ENCODE measurements at places on chromosomes 16 and 17. TPM values are rescaled to one million over a fixed set of nuclear protein-coding genes. Genes with fewer than 3 reads are reported as not detected.

GRCh38 chr16:88034770-88035169 is 83.5 kb downstream of the BANP start:
- DNase-seq = no peak

GRCh38 chr16:17468611-17469010 is 2.1 kb downstream of the XYLT1 start:
- no peak for DNase-seq

- DNase-seq = no peak
These were observed 9.7 kb downstream of the MYO15A start for GRCh38 chr17:18117982-18118975.

- no peak for DNase-seq
These were observed 2.0 kb downstream of the TNK1 start for GRCh38 chr17:7382901-7383300.

DNA sequence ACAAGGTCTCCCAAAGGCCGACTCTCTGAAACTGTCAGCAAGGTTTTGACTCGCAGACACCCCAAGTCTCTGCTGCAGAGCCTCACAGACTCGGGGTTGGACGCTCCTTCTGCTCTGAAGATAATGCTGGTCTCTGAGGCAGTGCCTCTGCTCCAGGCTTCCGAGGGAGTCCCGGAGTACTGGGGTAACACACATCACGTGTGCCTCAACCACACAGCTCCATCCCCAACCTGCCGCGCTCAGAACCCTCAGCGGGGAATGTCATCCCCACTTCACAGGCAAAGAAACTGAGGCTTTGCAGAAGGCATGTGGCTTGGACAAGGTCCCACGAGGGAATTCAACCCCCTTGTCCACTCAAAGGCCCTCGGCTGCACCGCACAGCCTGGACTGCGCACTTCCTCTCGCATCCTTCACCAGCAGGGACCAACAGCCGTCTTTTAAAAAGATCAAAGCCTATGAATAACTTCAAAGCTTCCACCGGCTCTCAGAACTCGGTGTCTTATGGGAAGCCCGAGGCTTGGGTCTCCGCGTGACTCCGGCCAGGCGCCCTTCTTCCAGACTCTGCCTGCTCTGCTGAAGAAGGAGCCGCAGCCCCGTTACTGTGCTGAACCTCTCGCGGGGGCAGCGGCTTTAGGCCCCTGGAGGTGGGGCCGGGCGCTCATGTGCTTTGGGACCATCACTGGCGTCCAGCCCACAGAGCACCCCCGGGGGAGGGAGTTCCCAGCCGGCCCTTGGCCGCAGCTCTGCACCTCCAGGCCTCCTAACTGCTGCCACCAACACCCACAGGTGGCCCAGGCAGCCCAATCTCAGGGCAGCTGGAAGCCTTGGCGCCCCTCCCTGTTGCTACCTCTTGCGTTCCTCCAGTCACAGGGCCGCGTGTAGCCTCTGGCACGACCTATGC is 2.2 kb downstream of the TMEM204 start:
- DNase-seq = no peak

Gene NHLRC4
- total RNA-seq = not detected

GRCh38 chr17:62692159-62692651 is 64.7 kb downstream of the MRC2 start:
- no peak for DNase-seq

DNA sequence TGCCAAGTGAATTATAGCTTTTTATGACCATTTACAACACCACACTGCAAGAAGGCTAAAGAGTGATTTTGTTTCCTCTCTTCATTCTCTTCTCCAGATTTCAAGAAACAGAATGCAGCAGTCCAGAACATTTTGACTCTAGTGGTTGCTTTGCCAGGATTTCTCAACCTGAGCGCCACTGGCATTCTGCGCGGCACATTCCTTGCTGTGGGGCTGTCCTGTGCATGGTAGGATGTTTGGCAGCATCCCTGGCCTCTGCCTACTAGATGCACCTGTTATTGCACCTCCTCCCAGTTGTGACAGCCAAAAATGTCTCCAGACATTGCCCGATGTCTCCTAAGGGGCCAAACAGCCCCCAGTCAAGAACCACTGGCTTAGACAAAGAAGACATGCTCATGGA is 25.7 kb upstream of the SLC39A11 start:
- DNase-seq = no peak

GRCh38 chr17:11324021-11324420 is 83.0 kb downstream of the SHISA6 start:
- no peak for DNase-seq

- DNase-seq = no peak
These were observed 3.3 kb upstream of the NR1D1 start for GRCh38 chr17:40103688-40104087.

DNA sequence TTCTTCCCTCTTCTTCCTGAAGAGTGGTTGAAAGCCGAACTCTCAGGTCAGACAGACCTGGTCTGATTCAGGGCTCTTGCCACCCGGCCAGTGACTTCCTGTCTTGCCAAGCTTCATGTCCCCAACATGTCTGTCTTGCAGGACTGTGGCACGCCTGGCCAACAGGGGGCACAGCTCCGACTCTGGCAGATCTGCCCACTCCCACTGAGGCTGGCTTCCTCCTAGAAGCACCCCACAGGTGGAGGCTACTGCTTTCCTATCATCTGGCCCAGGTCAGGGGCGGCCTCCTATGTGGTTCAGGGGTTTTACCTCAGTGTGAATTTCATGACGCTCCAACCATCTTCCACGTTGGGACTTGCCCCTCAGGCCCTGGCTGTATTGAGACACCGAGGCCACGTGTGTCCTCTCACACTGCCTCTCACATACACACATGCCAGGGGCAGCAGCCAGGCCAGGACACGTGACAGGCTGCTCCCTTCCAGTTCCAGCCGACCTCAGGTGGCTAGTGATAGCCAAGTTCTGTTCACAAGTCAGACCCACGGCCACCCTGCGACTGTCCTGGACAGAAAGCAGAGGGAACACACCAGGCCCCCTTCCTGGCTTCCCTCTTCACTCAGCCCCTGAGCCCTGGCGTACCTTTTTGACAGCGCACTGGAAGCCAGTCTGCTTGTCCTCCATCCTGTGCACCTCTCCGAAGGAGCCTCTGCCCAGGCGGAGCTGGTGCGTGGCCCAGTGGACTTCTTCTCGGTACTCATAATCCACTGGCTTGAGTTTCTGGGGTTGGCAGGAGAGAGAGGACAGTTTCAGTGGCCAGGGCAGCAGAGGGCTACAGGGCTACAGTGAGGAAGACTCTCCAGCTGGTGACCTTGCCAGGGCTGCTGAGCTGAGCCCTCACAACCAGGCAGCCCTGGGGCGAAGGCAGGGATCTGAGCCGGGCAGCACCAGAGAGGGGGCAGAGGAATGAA is 22.6 kb upstream of the SPATA32 start:
- no peak for DNase-seq

- DNase-seq = peak; percentile 30
These were observed 787 bp downstream of the ZFPM1 start for GRCh38 chr16:88453611-88454522.

Gene ARHGAP23
- total RNA-seq = 19.4 TPM

DNA sequence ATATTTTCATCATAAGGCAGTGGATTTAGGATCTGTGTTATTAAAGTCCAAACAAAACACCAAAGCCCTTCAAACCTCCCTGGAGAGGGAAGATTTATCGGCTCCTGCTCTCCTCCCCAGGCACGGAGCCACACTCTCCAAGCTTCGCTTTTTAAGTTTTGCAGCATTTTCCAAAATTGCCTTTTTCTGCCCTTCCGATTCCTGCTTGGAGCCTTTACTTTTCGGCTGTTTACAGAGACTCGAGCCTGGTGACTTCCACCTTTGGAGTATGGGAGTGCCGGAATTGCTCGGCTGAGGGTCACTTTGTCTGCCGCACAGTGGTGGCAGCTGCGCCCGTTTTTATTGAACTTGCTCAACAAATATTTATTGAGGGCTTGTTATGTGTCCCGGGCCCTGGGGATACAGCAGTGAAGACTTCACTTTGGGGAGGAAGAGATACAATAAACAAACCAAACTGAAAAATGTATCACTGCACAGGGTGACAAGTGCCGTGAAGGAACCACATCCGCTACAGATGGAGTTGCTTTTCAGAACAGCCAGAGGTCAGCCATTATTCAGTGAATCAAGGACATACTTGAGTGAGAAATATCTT is 185.5 kb downstream of the NTN1 start:
- no peak for DNase-seq

Gene DPEP3
- not detected for total RNA-seq

- peak; percentile 13 for DNase-seq
These were observed 75.8 kb downstream of the ADAMTS18 start for GRCh38 chr16:77359065-77359502.

DNA sequence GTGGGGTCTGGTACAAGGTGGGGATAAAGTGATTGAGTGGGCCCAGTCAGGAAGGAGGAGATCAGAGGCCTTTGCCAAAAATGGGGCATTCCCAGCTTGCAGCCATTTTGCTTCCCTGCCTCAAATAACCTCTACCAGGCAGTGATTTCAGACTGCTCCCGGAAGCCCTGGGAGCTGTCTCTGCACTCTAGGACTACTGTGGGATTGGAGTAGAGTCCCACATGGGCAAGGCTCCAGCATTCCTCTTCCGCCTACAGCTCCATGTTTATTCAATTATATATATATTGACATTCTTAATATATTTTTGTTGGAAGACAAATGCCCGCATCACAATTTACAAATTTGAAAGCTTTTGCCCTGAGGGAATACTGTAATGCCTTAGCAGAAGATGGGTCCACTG is 13.5 kb downstream of the SUPT6H start:
- DNase-seq = peak; percentile 40

GRCh38 chr17:50421308-50422051 is 4.5 kb upstream of the ACSF2 start:
- DNase-seq = no peak

GRCh38 chr17:81711814-81712467 is at the start of gene SLC25A10:
TSS of gene SLC25A10 (plus strand) at chr17:81712284. CDS start at chr17:81712427, 143 bp downstream.
- peak; percentile 91 for DNase-seq

Gene IRX3
- 28.8 TPM for total RNA-seq

GRCh38 chr16:12257926-12258561 is 281.5 kb downstream of the SNX29 start:
- DNase-seq = no peak

DNA sequence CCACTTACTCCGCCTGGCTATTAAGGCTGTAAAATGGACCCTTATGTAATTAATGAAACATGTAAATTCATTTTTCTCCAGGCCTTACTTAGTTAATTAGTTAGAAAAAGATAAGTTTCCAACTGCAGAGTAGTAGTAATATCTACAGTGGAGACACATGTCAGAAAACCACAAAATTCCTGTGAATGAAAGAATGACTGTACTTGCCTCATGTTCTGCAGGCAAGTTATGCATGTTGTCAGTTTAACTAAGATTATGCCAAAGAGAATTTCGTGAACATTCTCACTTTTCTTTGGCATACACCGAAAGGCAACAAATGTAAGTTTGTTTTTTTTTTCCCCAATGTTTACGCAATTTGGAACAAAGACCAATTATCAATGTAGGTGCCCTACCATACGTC is 16.8 kb upstream of the CCL1 start:
- DNase-seq = no peak

GRCh38 chr17:78923660-78924453 is 1.3 kb downstream of the TIMP2 start:
- DNase-seq = peak; percentile 68

GRCh38 chr17:16879686-16880085 is 92.2 kb downstream of the TNFRSF13B start:
- no peak for DNase-seq

All from MG63 (cell line).